ENCODE measurements at places on chromosomes 7 and 10.

GRCh38 chr7:133044722-133045473 is 37.0 kb downstream of the CHCHD3 start:
- DNase-seq: no peak

- no peak for DNase-seq
Observed at GRCh38 chr10:66180021-66180420, 745.8 kb upstream of the LRRTM3 start.

DNA sequence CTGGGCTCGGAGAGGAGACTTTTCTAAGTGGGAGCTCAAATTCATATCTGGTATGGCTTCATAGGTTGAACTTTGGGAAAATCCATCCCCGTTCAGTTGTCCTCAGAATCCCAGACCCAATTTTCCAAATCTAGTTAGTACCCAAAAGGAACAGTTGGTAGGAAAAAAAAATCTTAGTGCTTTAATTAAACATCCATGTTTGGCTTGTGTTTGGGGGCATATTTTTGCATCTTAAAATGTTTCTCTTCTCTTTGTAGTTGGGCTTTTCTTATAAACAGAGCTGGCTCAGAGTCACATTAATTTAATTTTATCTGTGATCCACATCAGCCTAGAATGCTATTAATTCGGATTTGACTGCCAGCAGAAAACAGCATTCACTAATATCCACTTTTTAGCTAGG is 165.9 kb downstream of the BUB3 start:
- no peak for DNase-seq

DNA sequence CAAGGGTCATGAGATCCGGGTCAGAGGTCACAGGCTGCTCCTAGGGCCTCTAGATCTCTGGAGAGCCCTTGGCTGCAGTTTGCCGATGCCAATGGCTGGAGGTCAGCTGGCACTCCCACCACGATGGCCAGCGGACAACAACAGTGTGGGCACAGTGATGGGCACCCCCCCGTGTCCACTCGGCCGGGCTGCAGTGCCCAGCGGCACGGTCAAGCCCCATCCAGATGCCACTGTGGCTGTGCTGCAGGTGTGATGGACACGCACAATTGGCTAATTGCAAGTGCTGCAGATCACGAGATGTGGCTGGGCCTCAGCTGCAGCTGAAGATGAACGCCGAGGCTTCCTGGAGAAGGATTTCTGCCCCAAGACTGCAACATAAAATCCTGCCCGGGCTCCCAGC is 80.7 kb downstream of the PDGFA start:
- DNase-seq: no peak

DNA sequence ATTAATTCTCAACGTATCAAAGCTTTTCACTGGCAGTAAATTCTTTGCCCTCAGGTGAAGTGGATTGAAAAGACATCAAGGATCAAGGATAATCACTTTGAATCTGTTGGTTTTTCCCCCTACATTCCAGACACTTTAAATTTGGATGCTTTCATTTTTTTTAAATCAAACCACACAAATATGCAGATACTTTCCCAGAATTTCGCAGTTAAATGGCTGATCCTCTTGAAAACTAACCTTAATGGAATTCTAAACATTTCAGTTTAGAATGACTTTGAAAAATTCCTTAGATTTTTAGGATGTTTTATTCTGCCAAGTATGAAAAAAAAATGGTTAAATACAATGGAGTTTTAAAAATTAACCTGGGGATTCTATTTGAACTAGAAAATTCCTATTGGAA is 325.9 kb downstream of the GFRA1 start:
- no peak for DNase-seq

DNA sequence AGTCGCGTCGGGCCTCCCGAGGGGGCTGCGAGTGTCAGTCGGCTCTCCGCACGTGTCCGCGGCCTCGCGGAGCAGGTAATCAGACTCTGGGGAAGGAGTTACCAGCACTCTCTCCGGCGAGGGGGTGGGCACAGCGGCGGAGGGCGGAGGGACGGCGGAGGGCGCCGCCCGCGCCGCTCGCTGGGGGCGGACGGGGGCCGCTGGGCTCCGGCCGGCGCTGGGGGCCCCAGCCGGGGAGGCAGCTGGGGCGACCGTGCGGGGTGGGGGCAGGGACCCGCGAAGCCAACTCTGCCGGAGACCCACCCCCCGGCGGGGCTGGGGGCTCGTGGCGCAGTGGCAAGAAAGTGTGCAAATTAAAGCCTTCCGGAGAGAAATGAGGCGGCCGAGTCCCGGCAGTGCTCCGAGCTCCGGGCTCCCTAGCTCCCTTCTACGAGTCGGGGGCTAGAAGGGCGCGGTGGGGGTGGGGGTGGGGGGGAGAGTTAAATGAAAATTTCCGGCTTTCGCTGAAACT is at the start of gene CDK6:
Gene CDK6, minus strand, starts transcription at position 85 of the 511 bp plus-strand sequence. CDS start 3,250 bp downstream, outside the sequence.
- no peak for DNase-seq

DNA sequence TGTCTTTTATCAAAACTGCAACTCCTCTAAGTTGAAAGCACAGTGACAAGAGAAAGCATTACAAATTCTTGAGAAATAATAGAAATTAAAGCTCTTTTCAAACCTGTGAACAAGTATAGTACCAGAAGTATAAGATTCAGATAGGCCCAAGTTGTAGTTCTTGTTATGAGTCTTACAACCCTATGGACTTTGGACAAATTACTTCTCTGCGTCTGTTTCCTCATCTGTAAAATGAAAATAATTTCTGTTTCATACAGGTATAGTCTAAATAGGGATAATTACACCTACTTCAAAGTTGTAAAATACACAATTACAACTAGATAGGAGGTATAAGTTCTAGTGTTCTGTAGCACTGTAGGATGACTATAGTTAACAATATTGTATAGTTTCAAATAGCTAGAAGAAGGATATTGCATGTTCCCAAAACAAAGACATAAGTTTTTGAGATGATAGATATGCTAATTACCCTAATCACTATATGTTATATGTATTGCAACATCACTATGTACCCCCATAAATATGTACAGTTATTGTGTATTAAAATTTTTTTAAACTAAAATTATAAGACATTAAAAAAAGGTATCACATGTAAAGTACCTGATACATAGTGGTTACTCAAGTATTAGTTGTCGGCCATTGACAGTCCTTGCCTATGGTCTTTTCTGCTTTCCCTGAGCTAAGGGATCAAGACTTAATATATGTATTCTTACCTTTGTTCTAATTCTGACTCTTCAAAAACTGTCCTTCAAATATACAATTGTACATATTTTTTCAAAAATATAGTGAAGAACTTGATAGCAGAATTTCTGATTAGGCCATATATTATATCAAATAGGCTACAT is 1.8 kb upstream of the WASL start:
- DNase-seq: no peak

DNA sequence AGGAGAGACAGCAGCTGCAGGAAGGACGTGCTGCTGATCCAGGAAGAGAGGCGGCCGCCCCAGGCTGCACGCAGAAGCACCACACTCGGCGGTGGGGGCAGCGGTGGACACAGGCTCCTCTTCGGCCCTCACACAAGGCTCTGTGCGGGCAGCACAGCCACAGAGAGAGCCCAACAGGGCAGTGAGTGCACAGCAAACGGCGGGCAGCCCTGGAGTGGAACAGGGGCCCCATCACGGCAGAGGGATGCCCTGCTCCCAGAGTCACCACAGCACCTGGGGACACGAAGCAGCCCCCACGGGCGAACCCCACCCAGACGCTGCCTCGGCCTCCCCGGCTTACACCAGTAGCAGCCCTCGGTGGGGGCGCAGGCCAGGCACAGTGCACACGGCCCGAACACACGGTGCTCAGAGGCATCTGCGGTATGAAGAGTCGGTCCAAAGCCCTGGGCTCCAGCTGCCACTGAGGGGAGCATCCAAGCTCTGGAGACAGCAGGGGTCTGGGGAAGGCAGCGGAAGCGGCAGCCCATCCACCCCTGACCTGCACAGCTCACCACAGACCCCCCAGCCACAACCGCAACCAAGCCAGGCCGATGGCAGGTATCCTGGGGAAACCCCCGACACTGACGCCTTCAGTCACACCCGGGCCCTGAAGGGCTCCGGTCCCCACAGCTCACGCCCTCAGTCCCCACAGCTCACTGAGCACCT is 16.8 kb downstream of the NUDT1 start:
- no peak for DNase-seq

- no peak for DNase-seq
Observed at GRCh38 chr10:43892062-43892770, 243.5 kb upstream of the ZNF32 start.

DNA sequence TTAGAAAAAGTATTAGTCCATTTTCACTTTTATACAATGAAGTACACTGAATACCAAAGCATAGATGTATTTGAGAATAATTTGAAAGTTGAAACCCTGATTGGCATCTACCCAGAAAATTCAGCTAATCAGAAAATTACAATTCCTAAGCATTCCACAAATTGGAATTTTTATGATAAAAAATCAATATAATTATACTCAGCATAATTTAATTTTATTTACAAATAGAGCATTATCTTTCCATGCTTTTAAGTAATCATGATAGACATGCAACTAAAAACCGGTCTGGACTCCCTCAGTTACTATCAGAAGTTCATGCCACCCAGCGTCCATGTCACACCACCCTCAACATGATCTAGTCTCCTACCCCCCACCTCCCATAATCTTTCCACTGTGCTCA is 50.4 kb downstream of the ARL4A start:
- no peak for DNase-seq

GRCh38 chr10:326894-327635 is 191.8 kb downstream of the ZMYND11 start:
- DNase-seq: no peak

DNA sequence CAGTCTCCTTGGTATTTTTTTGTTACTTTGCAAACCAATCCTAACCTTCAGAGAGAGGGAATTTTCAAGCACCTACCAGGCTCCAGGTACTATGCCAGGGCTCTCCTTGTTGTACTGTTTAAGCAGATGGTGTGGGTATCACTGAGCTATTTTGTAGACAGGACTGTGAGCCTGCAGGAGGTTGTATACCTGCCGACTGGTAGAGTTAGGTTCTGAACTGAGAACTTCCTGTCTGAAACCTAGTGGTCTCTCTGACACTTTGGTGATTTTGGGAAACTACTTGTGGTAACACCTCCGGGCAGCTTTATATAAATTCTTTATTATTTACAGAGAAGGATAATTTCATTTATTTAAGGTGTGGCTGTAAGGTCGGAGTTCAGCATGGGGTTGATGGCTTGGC is 4.6 kb downstream of the ZNF853 start:
- DNase-seq: no peak

DNA sequence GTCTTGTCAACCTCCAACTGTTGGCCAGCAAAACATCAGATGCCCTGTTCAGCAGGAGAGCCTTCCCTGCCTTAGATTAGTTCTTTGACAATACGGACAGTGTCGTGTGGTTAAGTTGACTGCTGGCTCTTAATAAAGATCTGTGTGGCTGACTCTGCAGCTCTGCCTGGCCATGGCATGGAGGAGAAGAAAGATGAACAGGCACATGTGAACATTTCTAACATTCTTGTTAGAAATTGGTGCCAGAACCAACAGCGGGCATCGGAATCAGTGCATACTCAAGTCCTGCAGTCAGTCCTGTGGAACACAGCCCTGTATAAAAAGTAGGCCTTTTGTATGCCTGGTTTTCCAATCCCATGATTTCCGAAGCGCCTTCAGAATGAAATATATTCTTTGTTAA is 455.6 kb downstream of the POM121L12 start:
- DNase-seq: no peak

GRCh38 chr10:119315128-119316001 is 108.0 kb downstream of the GRK5 start:
- peak; percentile 57 for DNase-seq

GRCh38 chr10:49841615-49842332 is 79.7 kb upstream of the OGDHL start:
- DNase-seq: no peak

DNA sequence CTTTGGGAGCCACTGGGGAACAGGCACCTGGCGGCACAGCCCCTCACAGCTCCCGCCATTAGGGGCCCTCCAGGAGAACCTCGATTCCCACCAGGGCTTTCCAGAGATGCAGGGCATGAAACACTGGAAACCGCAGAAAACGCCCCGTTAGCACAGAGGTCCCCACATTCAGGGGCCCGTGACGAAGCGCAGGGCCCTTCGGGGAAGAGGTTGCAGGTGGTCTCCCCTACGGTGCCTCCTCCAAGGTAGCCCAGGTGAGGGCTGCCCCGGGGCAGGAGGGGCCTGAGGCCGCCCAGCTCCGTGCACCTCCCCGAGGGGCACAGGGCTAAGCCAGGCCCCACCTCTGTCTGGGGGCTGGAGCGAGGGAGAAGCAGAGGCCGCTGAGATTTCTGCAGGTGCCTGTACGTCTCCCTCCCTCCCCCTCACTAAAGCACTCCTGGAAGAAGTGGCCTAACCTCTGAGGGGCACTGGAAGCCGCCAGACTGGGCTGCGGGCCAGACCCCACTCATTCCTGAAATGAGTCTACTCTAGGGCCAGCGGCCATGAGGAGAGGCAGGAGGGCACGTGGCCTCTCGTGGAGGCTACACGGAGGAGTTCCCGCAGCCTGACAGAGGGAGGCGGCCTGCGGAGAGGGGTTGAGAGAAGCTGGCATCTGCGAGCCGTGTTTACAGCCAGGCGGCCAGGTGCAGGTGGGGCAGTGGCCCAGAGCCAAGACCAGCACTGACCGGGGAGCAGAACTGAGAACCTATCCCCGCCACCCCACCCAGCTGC is 6.9 kb downstream of the PDGFA start:
- DNase-seq: no peak

GRCh38 chr10:71694567-71694968 is 25.0 kb downstream of the C10orf105 start:
- DNase-seq: no peak

GRCh38 chr7:117217106-117218035 is 105.5 kb downstream of the WNT2 start:
- DNase-seq: no peak

DNA sequence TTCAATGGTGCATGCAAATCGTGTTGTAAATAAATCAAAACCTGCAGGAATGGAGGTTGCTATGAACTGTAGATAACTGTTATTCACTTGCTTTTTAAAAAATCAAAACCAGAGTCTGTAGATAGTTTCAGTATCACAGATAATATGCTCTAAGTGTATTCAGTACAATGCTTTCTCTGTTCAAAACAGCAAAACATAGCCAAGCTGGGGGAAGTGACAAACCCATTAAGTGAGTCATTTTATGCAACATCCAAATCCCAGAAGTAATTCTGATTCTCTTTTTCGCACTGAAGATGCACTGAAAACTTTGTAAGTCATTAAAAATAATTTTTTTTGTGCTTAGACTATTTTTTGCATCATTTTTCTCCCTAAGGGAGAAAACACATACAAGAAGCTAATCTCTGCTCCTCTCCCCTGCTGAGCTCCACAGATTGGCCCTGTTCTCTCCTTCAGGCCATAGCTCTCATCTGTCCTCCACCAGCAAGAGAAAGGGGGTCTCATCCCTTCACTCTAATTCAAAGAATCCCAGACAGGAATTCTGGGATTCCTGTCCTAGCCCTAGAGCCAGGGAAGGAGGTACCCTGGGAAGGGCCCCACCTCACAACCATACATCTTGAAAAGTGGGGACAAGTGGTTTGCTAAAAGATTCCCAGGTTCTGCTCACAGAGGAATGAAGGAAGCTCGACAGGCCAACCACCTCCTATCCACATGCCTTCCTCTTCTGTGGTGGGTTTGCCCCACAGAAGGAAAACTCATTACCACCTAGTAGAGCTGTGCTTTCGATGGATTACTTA is 4.9 kb downstream of the PRTFDC1 start:
- no peak for DNase-seq

- DNase-seq: no peak
Observed at GRCh38 chr7:133015888-133016287, 66.0 kb downstream of the CHCHD3 start.

Measured in stimulated activated CD8-positive, alpha-beta memory T cell treated with anti-CD3 and anti-CD28 coated beads, Interleukin-12 subunit alpha, Interleukin-12 subunit beta, amount 100 ng/mL, for 1 hour (primary cell).